Activated T-cell treated with anti-CD3 and anti-CD28 coated beads for 4 hours (primary cell): ENCODE measurements at places on chromosomes 16 and 17.

DNA sequence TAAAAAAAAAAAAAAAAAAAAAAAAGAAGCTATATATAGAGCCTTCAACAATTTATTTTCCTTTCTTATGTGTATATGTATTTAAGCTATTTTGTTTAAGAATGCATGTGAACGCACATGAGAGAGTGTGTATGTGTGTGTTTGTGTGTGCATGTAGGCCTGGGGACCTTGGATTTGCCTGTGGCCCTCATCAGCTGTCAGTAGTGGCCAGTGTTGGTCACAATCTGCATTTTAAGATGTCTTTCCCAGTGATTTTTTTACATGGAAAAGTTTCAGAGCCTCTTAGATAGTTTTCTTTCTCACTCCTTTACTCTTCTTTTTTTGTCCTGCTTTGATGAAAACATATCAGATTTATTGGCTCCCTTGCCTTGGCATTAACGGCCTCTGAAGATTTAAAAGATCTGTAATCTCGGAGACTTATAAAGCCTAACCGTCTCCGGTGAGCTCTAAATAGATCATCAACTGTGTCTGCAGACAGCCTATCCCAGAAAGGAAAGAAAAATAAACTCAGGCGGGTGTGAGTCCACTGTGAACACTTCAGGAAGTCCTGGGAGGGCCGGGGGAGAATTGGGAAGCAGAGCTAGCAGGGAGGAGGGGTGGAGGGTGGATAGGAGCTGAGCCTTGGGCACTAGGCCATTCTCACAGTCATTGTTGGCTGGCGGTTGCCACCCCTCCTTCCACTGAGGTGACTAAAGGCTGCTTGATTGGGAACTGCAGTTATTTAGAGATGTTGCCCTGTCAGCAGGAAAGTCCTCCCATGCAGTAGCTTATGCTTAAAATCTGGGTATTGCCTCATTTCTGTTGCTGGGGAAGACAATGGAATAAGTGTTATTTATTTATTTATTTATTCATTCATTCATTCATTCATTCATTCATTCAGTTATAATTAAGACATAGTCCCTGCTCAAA, 86.8 kb downstream of the WWP2 start:
- no peak for DNase-seq

DNA sequence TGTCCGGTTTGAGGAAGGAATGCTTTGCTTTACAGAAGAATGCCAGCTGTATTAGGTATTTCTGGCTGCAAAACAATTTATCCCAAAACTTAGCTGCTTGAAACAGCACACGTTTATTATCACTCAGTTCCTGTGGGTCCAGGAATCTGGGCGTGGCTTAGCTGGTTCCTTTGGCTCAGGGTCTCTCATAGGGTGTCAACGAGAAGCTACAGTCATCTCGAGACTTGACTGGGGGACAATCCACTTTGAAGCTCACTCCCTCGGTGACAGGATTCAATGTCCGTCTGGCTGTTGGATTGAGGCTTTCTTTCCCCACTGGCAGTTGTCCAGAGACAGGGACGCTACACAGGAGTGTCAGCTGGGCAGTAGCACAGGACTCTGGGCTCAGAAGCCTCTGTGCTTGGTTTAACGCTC, 9.6 kb upstream of the RHBDF2 start:
- no peak for DNase-seq

- DNase-seq: no peak
Observed at GRCh38 chr17:15468126-15468525, 705 bp upstream of the CDRT4 start.

DNA sequence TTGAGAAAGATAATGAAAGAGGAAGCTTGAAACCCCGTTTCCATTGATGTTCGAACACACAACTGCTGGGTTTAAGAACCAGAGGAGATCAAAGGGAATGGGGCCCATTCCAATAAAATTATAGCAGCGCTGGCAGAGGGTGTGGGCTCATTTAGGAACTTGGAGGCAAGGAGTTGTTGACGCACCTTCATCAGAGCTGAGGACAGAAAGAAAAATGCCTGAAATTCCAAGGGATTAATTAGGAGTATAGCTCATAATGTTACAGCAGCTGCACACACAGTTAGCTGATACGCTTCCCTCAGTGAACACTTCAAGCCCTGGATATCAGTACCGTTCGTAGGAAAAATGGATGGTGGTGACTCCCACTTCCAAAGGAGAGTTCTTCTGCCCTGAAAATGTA, 127.2 kb downstream of the AXIN2 start:
- DNase-seq: no peak
